Activated CD8-positive, alpha-beta memory T cell treated with anti-CD3 and anti-CD28 coated beads, Interleukin-2, amount 50 U/mL, for 4 hours (primary cell): ENCODE measurements at places on chromosomes 1 and 21.

GRCh38 chr1:227883641-227884301 is 64.0 kb downstream of the WNT9A start:
- no peak for DNase-seq

- no peak for DNase-seq
Observed at GRCh38 chr1:20089328-20090077, 19.5 kb downstream of the PLA2G5 start.

DNA sequence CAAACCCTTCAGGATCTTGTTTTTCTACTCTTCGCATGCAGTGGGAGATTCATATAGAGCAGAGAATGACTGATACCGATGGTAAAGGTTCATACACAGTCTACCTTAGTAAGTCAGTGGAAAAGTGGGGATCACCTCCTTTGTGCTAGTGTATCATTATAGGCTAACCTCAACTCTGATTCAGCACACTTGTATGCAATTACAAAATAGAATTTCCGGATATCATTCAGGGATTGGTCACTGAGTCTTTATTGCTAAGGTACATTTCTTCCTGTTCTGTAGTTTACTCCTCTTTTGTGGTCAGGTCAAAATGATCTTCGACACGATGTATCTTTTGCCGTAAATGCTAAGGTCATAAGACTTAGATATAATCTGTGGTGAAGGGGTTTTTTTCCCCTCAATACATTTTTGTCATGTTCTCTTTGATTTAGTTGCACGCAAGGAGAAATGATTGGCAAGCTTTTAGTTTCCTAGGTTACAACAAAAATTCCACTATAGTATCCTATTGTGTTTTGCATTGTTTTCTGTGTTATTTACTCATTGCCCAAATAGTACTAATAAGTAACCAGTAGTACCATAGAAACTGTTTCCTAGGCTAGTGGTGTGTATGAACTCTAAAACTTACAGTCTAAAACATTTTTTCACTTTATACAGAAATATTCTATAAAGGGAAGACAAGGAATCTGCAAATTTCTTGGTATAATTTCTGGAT is 35.7 kb upstream of the PLA2G4A start:
- no peak for DNase-seq

GRCh38 chr1:46030074-46030870 is 102.2 kb downstream of the PIK3R3 start:
- DNase-seq: no peak

- DNase-seq: no peak
Observed at GRCh38 chr1:2085080-2085479, 34.9 kb downstream of the PRKCZ start.

DNA sequence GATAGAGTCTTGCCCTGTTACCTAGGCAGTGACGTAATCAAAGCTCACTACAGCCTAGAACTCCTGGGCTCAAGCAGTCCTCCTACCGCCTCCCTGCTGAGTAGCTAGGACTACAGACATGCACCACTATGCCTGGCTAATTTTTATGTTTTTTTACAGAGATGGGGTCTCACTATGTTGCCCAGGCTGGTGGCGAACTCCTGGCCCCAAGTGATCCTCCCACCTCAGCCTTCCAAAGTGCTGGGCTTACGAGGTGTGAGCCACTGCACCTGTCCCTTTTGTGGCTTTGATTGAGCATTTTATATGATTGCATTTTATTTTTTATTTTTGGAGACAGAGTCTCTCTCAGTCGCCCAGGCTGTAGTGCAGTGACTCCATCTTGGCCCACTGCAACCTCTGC is 25.8 kb downstream of the SDCCAG8 start:
- no peak for DNase-seq

GRCh38 chr1:175192630-175193526 is at the start of gene KIAA0040:
KIAA0040 (minus strand) TSS chr1:175192776; CDS start chr1:175161013, 31,763 bp downstream.
- peak; percentile 66 for DNase-seq

DNA sequence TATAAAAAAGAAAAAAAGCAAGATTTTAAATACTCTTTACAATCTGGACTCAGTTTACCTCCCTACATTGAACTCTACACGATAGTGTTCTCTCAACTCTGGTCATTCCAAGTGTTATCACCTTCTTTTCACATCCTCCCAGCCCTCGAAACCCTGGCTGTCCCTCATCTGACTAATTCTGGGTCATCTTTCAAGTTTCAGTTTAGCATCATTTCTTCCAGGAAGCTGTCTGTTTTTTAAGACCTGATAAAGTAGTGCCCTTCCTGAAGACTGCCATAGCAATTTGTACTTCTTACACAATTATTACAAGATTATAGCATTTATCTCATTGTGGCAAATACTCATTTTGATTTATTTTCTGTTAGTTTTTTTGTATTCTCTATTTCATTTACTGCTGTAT is 1.2 kb downstream of the ALG14 start:
- no peak for DNase-seq

GRCh38 chr21:35219719-35220118 is 170.6 kb upstream of the RUNX1 start:
- no peak for DNase-seq

DNA sequence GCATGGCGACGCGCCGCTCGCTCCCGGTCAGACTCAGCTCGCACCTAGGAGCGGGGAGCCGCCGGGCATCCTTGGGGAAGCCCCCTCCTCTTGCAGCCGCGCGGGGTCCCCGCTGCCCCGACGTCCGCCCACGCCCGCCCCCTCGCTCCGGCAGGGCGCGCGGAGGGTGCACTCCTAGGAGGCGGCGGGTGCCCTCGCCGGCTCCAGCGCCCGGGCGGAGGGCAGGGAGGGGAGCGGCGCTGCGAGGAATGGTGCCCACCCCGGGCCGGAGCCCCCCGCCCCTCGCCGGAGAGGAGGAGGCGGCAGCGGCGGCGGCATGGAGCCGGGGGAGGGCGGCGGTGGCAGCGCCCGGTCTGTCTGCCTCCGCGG is 488 bp downstream of the FAM78B start:
- DNase-seq: peak; percentile 18

- DNase-seq: no peak
Observed at GRCh38 chr1:107949467-107950253, 15.3 kb downstream of the VAV3 start.

GRCh38 chr1:179929955-179930798 is 24.4 kb upstream of the CEP350 start:
- no peak for DNase-seq

GRCh38 chr21:44424608-44425306 is 30.6 kb upstream of the LRRC3 start:
- DNase-seq: peak; percentile 13

GRCh38 chr1:228059634-228060457 is 22.7 kb upstream of the ARF1 start:
- peak; percentile 64 for DNase-seq

- DNase-seq: no peak
Observed at GRCh38 chr1:53683986-53684740, 54.8 kb downstream of the GLIS1 start.

GRCh38 chr1:183576537-183576936 is 13.7 kb downstream of the NCF2 start:
- no peak for DNase-seq

DNA sequence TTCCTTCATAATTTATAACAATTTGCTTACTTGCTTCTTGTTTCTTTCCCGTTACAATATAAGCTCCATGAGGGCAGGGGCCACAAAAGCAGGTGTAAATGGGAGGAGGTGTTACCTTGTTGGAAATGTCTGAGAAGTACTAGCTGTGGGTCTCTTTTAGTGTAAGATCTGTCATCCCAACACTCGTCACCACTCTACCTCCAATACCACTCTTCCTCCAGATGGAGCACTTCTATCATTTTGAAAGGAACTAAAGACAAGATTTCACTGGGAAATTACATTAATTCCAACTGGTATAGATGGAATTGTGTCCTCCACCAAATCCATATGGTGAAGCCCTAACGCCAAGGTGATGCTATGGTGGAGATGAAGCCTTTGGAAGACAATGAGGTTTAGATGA is 53.0 kb upstream of the CPLANE2 start:
- no peak for DNase-seq

DNA sequence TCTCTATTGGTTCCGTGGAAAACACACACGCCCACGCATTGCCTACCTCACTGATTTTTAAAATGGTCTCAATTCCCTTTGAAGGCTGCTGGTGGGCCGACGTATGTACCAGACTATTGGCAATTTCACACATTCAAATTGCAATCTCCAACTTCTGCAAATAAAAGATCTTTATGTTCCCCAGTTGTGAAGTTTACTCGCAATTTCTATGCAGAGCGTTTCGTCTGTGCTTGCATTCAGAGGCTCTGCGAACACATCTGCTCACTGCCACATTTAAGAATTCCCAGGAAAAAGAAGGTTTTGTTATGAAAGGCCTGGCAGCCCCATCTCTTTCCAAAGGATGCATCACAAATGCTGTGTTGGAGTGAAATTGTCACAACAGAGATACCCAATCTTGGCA is 288.0 kb upstream of the KAZN start:
- DNase-seq: no peak

- no peak for DNase-seq
Observed at GRCh38 chr1:26280333-26281042, 602 bp downstream of the SH3BGRL3 start.

GRCh38 chr1:105483436-105483835 is 1573.0 kb upstream of the PRMT6 start:
- DNase-seq: no peak

- no peak for DNase-seq
Observed at GRCh38 chr1:192787914-192788585, 20.8 kb upstream of the RGS2 start.

DNA sequence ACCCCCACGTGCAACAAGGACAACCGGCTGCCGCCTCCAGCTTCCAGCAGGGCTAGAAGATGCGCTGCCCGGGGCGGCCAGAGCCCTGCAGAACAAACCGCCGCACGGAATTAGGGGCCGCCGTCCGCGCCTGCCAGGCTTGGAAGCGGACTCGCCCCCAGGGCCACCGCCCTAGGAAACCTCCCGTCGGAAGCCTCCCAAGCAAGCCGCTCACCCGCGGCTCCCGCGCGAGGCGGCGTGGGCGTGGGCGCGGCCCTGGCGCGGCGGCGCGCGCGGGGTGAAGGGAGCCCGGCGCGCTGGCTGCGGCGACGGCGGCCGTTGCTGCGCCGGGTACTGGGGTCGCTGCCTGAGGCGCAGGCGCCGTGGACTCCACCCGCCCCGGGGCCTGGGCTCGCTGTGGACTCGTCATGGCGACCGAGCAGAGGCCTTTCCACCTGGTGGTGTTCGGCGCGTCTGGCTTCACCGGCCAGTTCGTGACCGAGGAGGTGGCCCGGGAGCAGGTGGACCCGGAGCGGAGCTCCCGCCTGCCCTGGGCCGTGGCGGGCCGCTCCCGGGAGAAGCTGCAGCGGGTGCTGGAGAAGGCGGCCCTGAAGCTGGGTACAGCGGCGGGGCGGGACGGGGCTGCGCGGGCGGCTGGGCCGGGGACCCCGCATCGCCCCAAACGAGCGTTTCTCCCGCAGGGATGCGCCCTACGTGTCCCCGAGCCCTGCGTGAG is at the start of gene SCCPDH:
Gene SCCPDH, plus strand, starts transcription at position 394 of the 715 bp plus-strand sequence. Its CDS starts 14 bp downstream, at position 408.
- DNase-seq: peak; percentile 72

GRCh38 chr1:244965185-244966030 is 101.1 kb upstream of the HNRNPU start:
- DNase-seq: no peak

- no peak for DNase-seq
Observed at GRCh38 chr21:34202553-34203372, 129.4 kb downstream of the MRPS6 start.

DNA sequence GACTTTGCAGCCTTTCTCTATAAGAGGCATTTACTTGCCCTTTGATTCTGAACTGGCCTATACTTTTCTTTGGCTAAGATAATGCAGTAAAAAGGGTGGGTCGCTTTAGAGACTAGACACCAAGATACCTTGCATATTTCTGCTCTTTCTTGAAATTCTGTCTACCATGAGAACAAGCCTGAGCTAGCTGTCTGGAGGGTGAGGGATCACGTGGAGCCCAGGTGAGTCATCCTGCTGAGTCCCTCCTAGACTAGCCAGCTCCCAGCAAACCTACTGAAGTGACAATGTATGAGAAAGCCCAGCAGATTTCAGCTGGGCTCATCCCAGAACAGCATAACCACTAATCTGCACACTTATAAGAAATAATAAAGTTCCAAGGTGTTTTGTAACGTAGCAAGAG is 408.0 kb upstream of the KAZN start:
- DNase-seq: no peak

DNA sequence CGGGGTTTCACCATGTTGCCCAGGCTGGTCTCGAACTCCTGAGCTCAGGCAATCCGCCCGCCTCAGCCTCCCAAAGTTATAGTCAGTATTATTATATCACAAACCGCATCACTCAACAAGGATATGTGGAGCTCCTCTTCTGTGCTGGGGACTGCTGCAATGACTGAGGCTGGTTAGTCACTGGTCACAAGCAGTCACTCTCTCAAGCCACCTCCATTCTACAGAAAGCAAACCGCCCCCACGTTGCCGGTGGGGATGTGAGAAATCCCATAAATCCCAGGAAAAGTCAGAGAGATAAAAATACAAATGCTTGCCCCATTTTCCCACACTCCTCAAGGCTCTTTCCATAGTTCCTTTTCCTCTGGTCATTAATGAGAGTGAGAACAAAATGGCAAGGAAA is 155.7 kb downstream of the ADSS2 start:
- no peak for DNase-seq

DNA sequence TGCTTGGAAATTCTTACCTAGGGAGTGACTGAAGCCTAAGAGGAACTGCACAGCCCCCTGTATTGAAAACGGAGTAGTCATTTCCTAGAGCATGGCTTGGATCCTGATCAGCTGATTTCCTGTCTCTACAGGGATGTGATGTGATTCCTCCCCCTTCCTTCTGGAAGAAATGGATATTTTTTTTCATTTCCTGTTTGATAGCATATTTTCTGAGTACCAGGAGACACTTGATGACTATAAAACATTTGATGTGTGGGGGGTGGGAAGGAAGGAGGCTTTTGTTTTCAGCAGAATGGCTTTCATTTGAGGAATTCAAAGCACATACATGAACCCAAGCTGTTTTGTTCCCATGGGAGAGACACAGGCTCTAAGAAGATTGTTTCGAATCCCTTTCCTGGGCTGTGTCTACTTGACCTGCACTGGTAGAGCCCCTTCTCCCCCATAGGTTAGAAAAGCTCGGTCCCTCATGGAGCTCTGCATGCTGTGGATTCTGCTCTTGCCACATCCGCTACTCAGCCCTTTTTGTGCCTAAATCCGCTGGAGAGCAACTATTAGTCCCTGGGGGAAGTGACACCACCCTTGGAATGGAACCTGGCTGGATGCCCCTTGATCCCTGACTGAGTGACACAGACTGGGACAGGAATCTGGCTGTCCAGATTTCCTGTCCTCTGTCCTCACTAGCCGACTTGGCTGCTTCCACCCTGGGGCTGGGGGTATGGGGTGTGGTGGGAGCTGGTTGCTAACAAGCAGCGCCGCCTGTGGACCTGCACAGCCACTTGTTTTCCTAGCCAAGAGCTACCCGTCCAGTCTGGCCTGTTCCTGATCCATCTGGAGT is 71.8 kb upstream of the MACF1 start:
- DNase-seq: no peak

- no peak for DNase-seq
Observed at GRCh38 chr1:23836037-23836436, 10.8 kb upstream of the HMGCL start.
